ENCODE measurements at places on chromosomes 5 and 9.

GRCh38 chr5:58064801-58065200 is 395.1 kb downstream of the PLK2 start:
- peak; percentile 72 for DNase-seq

GRCh38 chr9:100725371-100725770 is 147.5 kb downstream of the CAVIN4 start:
- no peak for DNase-seq

- no peak for DNase-seq
These were observed 234.5 kb downstream of the CRB2 start for GRCh38 chr9:123590499-123590898.

- DNase-seq = no peak
These were observed 14.3 kb downstream of the ZBTB34 start for GRCh38 chr9:126874546-126875314.

- DNase-seq = no peak
These were observed 1.3 kb upstream of the ITGA2 start for GRCh38 chr5:52987711-52988331.

- DNase-seq = peak; percentile 75
These were observed 652.3 kb upstream of the FTMT start for GRCh38 chr5:121199216-121199999.

DNA sequence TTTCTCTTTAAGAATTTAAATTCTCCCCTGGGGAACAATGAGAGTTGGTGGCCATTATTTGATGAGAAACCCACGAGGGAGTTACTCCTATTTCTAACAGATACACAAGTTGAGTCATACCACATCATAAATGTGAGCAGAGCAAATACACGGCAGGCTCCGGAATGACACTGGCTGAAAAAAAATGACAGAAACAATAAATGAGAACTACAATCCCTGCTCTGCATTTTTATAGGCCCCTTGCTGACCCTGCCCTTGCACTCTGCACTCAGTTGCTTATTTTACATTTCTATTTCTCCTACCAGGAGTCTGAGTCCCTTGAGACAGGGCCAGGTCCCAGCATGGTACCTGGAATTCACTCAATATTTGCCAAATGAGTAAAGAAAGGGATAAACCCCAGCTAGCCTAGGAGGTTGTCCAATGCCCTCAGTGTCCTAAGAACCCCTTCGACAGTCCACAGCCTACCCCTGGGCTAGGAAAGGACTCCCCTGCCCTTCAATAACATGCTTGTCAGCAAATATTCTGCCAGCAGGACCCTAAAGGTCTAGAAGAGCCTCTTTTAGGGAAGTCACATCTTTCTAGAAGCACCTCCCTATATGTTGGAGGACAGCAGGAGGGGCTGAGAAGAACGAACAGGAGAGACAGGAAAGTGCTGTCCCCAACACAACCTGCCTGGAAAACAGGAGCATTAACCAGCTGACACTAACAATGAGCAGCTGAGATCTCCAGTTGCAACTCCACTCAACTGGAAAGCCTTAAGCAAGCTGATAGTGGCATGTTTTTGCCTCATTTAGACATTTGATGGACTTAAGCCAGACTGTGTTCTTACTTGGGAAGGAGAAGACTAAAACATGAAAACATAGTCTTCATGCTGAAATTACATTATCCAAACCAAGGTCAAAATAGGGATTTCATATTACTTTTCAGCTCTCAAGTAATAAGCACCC is 191.2 kb downstream of the ACTL7B start:
- DNase-seq = no peak

DNA sequence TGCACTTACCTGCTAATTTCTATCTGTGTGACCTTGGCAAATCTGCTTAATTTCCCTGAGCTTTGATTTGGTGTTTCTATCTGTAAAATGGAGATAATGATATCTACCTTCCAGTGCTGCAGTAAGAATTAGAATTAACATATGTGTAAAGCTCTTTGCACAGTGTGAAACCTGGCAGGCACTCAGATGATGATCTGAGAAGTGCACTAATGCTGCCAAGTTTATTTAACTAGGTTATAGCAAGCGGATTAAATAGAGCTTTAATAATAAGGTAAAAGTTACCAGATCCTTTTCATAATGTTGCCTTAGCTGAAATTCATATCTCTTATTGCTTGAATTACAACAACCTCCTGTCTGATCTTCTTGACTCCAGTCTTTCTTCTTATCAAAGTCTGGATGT is 315.3 kb upstream of the CD180 start:
- no peak for DNase-seq

DNA sequence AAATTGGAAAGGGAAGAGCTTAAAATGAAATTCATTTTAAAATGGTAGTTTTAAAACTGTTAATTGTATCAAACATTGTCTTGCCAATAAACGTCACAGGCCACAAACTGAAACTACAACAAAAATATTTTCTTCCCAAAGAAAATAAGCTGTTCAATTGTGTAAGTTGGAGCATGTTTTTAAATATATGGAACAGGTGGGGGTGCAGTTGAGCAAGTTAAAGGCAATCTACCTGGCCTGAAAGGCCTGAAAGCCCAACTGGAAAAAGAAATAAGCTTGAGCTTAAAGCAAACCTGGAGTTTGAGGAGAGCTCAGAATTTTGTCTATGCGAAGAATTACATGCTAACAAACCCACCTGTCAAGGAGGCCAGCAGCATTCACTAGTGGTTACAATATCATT is 439.5 kb downstream of the ACTL7B start:
- no peak for DNase-seq

DNA sequence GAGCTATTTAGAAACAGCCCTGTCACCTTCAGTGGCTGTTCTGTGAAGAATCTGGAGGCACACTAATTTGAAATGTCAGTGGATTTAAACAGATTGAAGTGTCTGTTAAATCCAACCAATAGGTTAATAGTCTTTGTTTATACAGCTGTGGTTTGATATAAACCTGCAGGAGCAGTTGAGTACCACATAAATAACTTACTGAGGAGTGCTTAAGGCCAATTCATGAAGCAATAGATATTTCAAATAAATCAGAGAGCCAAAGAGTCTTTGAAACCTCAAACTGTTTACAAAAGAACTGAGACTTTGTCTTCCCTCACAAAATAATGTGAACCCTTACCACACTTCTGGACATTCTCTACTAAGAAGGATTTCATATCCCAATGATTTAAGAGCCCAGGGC is 111.9 kb downstream of the FEM1C start:
- no peak for DNase-seq

DNA sequence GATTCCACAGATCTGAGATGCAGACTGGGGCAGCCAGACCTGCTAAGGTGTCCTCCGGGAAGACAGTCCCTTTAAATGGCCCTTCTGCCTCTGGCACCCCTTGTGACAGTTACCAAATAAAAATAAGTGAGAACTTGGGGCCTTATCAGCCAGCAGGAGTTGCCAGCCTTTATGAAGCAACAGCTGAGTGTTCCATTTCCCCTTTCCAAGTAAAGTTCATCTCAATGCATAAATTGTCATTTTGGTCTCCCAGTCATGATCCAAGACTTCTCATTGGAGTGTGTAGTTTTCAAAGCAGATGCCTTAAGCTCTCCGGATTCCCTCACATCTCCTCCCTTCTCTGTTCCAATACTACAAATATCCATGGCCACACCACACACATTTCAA is 4.1 kb downstream of the PTCH1 start:
- no peak for DNase-seq

- DNase-seq = no peak
These were observed 198.7 kb upstream of the HAPLN1 start for GRCh38 chr5:83919071-83920041.

GRCh38 chr9:5872511-5872910 is 18.2 kb upstream of the MLANA start:
- DNase-seq = peak; percentile 3

GRCh38 chr9:80946496-80947170 is 742.7 kb downstream of the TLE1 start:
- no peak for DNase-seq

DNA sequence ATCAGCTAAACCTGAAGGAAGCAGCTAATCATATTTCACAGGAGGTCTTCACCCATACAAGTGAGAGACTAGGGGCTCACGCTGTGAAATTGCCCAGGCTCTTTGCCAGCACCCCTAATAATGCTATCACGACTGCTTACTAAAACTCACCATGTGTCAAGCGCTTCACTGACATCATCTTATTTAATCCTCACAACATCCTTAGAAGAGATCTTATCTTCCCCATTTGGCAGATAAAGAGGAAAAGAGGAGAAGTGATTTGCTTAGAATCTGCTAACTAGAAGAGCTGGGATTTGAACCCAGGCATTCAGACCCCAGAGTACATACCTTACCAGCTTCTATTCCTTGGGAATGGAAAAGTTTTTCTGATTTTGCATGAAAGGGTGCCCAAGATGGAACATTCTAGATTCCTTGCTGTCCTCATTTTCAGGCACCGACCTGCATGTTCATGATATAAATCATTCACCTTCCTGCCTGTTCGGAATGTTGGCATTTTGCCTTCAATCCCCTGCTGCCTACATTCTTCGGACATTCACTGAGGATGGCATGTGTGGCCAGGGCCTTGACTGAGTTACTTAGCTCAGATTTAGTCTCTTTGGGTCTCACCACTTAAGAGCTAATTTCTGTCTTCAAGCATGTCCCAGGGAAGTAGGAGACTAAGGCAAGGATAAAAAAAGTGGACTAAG is 88.1 kb downstream of the SH3TC2 start:
- DNase-seq = no peak

- DNase-seq = peak; percentile 96
These were observed 26.2 kb downstream of the OSMR start for GRCh38 chr5:38871790-38872551.

DNA sequence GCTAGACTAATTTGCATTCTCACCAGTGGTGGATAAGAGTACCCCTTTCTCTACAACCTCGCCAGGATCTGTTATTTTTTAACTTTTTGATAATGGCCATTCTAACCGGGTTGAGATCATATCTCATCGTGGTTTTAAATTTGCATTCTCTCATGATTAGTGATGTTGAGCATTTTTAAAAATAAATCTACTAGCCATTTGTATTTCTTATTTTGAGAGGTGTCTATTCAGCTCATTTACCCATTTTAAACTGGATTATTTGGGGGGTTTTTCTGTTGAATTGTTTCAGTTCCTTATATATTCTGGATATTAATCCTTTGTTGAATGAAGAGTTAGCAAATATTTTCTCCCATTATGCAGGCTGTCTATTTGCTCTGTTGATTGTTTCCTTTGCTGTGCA is 139.6 kb downstream of the ARSB start:
- DNase-seq = no peak

DNA sequence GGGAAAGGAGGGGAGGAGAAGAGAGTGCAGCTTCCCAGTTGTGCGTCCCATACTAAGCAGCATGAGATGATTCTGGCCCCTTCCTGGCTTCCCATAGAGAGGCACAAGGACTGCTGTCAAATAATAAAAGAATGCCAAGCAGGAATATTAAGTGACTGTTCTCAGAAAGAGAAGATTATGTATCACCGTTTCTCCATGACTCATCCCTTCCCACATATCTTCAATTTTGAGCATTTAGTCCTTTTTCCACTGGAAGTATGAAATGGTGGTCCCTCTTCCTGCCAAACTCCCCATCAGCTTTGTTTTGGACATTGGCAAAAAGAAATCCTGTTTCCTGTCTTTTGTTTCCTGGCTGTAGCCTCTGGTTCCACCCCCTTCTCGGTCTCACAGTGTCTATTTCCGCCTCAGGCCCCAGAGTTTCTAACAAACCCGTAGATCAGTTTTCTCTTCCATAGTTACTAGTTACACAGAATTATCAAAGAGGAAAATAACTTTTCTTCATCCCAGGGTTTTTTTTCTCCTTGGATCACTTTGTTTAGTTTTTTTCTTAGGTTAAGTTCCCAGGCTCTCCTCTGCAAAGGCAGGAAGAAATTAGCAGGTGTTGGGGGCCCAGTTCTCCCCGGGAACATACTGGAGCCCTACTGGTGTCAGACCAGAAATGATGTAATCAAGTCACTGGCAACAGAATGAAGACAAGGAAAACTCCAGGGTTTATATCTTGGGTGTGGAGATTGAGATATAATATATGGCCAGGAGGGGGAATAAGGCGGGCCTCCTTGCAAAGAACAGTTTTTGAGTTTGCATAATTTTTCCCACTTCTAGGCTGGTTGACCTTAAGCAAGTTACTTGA is 26.4 kb upstream of the ARHGAP26 start:
- DNase-seq = no peak

GRCh38 chr5:59615272-59615671 is 278.3 kb downstream of the PDE4D start:
- DNase-seq = no peak

DNA sequence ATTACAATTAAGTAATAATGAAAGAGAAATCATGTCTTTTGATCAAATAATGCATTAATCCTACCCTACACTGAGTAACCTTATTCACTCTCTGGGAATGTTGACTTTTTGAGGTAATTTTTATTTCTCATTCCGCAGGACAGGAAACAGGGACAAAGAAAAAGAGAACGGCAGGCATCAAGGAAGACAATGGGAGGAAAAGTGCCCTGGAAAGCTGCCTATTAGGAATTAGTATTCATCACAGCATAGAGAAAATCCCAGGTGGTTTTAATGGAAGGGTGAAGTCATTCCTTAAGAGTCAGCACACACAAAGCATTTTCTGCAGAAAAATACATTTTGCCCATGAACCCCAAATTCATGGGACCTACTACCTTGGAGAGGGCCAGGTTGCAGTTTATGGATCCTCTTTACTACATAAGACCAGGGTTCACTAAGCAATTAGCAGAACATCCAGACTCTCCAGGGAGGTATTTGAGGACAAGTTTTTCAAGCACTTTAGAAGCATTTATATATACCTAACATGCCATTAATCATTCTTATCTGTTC is 9.4 kb downstream of the FSTL4 start:
- DNase-seq = no peak

- no peak for DNase-seq
These were observed 1.5 kb upstream of the SLC6A3 start for GRCh38 chr5:1446602-1447343.

- DNase-seq = peak; percentile 81
These were observed 891.3 kb downstream of the TLE1 start for GRCh38 chr9:80797831-80798688.

DNA sequence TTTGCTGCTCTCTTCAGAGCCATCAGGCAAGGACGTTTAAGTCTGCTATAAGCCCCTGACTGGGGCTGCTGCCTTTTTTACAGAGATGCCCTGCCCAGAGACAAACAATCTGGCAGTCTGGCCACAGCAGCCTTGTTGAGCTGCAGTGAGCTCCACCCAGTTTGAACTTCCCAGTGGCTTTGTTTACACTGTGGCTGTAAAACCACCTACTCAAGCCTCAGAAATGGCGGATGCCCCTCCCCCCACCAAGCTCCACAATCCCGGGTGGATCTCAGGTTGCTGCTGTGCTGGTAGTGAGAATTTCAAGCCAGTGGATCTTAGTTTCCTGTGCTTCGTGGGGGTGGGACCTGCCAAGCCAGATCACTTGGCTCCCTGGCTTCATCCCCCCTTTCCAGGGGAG is 59.7 kb upstream of the SNCAIP start:
- no peak for DNase-seq

DNA sequence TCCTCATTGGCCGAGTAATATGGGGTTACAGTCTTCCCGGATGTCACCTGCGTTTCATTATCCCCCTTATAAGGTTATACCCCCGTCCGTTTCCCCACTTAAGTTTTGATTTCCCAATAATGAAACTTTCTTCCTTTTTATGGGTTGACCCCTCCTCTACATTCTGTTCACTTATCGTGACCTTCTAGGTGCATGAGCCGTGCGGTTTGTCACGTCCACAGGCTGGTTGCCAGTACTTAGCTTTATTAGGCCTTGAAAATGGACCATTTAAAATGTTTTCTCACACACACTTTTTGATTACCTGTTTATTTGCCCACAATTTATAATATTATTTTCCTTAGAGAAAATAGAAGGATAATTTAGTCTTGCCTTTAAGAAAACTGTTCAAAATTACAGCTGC is 111.5 kb downstream of the FAM174A start:
- DNase-seq = no peak

Measured in fibroblast of skin of left biceps (primary cell).